Smooth muscle cell of the brain vasculature (primary cell): ENCODE measurements at places on chromosomes 3 and 15.

DNA sequence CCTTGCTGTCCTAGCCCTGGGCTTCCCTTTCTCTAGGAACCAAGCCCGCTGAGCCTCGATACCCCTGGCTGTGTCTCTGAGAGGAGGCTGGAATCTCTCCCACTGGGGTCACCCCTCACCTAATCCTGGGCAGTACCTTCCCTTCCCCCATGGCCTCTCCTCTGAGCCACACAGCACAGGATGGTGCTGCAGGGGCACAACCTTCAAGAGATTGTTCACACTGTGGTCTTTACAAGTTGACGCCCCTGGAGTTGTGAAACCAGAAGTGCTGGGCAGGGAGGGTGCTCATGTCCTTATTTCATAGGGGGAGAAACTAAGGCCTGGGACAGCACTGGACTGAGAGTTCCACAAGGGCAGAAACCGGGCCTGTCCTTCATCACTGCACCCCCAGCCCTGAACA is 70.9 kb upstream of the TMEM115 start:
- no peak for DNase-seq

DNA sequence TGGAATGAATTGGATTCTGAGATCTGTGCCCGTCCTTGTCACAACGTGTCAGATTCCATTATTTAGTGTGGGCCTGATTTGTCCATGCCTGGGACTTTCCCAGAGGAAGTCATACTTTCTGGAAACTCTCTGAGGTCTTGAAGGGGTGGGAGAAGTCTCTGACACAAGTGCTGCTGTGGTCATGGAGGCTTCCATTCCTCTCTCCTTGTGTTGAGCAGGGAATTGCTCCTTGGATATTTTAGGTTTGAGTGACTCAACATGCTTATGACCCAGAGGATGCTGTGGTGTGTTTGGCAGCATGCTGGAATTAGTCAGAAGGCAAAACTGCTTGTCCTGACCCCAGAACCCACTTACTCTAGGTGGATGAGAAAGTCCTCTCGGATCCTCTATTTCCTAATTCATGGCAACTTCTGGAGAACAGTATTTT is 132.1 kb downstream of the LPP start:
- DNase-seq = peak; percentile 74

DNA sequence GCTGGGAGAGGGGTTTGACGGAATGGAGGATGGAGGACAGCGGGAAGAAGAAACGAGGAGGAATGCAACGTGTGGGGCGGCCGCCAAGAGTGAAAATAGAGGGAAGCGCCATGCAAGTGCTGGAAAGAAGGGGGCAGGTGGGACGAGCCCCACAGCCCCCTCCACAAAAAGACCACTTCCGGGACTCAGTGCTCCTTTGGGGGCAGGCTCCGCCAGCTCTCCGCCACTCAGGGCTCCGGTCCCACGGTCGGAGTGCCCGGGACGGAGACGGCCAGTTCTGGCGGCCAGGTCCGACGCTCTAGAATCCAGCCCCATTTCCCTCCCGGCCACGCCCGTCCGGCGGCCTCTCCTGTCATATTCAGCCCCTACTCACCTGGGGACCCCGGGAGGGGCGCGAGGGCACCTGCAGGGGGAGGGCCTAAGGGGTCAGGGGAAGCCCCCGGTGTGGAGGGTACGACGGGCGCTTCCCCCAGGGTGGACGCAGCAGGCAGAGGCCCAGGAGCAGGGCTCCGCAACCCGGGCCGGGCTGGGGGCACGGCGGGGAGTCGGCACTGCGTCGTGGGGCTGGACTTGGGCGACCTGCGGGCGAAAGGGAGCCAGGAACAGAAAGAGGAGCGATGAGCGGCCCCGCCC is 25.5 kb upstream of the CSPG4 start:
- no peak for DNase-seq

- DNase-seq = no peak
Measured at GRCh38 chr3:116966649-116967048, 257.1 kb downstream of the TUSC7 start.

DNA sequence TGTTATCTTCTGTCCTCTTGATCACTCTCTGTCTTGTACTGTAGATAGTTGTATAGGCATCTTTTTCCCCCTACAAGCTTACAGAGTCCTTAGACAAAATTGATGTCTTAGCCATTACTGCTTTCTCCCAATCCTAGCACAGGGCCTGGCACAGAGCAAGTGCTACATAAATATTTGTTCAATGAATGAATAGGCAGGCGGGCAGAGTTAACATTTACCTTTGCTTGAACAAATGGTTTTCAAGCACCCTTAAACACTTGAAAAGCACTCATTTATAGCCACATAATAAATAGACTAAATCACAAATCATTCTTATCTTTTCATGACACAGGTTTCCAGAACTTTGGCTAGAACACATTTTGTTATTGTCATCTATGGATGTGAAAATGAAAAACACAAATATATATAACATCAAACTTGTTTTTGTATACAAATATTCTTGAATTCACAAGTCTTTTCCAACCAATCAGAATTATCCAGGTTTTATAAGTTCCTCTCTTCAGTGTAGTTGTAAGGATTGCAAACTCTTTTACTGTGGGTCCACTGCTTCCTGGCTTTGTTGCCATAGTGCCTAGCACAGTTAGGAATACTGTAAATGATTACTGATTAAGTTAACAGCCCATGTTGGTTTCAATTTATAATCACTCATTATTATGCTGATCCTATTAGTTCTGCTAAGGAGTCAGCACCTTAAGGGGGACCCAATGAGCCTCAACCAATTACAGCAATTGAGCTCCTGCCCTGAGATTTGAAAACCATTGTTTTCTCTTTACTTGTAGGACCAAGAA is 61.9 kb downstream of the ISL2 start:
- no peak for DNase-seq

- DNase-seq = no peak
Measured at GRCh38 chr15:75191235-75191634, 10.4 kb upstream of the C15orf39 start.

GRCh38 chr15:28900041-28900891 is 14.5 kb downstream of the APBA2 start:
- DNase-seq = no peak

GRCh38 chr15:58726867-58727266 is 22.6 kb downstream of the ADAM10 start:
- no peak for DNase-seq

DNA sequence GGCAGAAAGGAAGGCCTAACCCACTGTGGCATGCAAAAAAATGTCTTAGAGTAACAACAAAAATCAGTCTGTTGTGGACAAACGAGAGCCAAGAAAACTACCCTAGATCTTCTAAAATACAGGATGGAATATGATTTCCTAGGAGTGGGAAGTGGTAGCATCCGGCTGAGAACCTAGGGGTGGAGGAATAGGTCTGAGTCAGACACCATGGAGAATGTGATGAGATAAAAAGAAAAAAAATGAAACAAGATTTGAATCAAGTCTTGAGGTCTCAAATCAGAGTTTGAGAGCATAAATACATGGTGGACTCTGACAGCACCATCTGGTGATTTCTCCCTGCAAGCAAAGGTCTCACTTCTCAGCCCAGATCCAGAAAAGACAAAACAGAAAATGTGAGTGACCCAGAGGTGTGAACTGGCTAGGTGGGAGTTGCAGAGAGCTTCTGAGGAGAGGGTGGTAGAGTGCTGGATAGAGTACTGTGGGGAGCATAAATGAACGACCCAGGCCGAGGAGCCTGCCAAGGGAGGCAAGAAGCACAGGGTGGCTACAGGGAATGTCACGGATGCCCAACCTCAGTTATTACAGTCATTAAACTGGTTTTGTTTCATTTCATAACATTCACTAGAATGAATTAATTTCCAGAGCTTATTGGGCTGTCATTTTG is 27.6 kb upstream of the VEPH1 start:
- DNase-seq = no peak

- DNase-seq = no peak
Measured at GRCh38 chr3:88117683-88118082, 32.1 kb upstream of the C3orf38 start.

DNA sequence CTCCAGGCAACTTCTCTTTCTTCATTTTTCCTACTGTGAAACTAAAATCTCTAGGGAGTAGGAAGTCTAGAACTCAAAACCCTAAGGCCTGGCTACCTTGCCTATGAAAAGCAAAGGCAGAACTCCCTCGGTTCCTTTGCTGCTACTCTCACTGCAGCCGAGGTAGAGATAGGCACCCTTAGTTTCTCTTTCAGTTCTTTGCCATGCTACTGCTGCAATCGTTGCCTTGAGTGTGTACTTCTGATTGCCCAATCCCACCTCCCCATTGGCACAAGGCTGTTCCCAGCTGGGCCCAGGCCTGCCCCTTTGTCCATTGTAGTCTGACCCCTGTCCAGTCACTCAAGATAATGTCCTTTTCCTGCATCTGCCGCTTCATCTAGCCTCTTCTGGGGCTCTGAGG is 92.3 kb upstream of the MRPS22 start:
- DNase-seq = no peak

DNA sequence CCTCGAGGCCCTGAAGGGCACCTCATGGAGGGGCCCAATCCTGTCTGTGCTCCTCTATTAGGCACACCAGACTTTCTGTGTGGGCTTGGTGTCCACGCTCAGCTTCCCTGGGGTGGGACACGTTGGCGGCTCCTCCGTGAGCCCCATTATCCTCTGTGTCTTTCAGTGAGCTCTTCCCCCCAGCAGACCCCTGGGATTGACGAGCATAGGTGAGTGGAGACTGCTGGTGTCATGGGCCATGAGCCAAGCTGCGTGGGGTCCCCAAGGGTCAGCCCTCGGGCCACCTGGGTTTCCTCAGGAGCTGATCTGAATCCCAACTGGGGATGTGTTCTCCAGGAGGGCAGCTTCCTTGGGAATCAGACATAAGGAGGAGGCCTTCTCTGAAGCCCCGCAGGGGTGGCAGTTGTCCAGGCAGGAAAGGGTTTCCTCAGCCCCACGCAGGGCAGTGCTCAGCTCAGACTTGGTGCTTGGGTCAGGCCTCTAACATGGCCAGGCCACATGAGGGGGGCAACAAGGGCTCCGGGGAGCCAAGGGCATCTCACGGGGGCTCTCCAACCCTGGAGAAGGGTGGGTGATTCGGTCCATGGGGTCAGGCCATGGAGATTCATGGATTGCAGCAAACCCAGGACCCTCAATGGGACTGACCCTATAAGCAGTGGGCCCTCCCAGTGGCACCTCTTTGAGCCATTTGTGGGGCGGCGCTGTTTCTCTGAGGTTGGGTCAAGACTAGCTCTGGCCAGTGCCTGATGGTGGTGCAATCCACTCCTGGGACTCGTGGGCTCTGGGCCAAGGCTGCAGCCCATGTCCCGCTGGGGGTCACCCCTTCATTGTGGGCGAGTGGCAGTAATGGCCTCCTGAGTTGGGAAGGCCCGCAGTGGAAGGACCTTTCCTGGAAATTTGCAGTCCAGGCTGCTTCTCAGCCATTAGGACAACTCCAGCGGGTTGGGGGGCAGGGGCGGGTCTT is 222.5 kb downstream of the SNRPN start:
- no peak for DNase-seq

GRCh38 chr3:71211083-71211482 is 372.4 kb downstream of the FOXP1 start:
- DNase-seq = no peak

DNA sequence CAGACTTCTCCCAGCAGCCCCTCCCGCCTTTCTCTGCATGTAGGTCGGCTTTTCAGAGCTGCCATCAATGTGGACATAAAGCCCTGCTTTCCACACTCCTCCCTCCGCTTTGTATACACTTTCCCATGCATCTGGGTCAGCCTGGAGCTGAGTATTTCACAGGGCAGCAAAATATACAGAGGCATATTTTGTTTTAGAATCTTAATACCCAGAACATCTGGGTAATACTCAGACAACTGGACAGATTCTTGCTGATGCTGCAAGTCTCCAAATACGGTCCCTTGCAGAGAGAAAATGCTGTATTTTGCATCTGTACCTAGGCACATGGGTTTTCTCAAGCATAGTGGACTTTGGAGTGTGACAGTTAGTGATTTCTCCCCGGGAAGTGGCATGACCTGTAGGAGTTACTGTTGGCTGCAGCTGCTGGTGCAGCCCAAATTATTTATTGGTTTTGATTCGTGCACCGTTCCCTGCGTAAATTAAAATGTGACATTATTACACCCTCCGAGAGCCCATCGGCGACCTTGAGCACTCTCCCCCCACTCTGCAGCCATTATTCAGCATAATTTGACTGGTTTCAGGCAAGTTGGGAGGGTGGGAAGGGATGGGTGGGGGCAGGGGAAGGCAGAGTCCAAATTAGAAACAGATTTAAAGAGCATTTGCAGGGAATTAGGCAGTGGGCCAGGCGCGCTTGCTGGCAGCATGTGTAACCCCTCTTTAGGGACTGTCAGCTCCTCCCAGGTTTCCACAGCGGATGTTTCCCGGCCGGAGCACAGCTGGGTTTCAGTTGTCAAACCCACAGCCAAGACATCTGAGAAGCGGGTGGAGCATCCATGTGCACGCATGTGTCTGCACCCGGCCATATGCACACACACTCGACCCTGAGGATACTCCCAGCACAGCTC is 100.8 kb downstream of the CPN2 start:
- no peak for DNase-seq

- DNase-seq = no peak
Measured at GRCh38 chr3:194057570-194058188, 78.3 kb upstream of the HES1 start.

DNA sequence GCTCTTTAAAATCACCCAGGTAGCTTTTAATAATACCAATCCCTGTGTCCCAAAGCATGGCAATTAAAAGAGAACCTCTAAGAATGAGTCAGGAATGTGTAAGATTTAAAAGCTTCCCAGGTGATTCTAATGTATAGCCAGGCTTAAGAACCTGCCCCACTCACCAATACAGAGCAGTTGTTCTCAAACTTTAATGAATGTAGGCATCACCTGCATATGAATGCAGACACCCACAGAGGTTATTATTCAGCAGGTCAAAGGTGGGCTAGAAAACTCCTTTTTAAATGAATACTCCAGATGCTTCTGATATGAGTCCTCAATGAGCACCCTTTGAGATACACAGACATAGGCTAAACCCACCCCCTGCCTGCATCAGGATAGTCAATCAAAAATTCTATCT is 298.1 kb upstream of the KCNMB2 start:
- no peak for DNase-seq

- DNase-seq = no peak
Measured at GRCh38 chr15:77454265-77454664, 33.6 kb downstream of the HMG20A start.

GRCh38 chr3:13785853-13786436 is 93.9 kb downstream of the WNT7A start:
- DNase-seq = no peak

GRCh38 chr3:54235998-54236397 is 113.6 kb downstream of the CACNA2D3 start:
- no peak for DNase-seq

DNA sequence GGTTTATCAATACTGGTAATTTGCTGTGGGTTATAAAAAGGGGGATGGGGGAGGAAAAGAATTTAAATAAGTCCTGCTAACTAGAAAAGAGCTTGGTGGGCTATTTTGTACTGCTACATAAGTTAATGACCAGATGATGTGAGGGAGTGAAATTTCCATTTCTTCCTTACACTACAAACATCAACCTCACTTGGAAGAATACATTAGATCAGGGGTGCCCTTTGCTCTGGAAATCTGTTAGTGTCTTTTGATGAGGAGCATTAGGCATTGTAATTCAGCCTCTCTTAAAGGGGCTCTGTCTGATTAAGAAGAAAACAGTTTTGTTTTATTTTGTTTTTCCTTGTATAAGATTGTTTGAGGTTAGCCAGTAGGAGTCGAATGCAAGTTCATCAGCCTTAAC is 576.4 kb upstream of the TBL1XR1 start:
- no peak for DNase-seq
